ENCODE measurements at places on chromosomes 2 and 18.

DNA sequence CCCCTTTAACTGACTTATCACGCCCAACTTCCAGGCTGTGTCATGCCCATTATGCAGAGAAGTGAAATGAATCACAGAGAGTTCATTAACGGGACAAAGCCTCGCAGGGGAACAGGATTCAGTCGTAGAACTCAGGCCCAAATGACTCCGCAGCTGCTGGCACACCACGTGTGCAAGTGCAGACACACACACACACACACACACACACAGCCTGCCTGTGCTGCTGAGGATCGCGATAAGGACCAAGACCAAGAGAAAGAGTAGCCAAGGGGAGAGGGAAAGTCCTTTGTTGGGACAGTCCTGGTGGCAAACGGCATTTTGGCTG, 90.0 kb upstream of the TAF1B start:
- DNase-seq, result no peak

DNA sequence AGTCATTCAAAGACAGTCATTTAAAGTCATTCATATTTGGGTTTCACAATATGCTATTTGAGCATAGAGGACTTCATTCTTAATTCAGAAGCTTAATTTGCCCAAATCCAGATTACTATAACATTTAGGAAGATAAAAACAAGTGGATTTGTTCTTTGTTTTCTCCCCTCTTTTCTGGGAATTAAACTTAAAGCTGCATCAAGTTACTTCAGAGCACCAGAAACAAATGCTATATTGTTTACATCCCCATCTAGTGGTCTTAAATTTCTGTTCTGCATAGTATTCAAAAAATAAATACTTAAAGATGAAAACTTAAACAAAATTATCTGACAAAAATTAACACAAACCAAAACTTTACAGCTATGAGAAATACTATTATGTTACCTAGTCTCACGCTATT, 34.7 kb upstream of the MARCHF7 start:
- DNase-seq, result peak; percentile 20

DNA sequence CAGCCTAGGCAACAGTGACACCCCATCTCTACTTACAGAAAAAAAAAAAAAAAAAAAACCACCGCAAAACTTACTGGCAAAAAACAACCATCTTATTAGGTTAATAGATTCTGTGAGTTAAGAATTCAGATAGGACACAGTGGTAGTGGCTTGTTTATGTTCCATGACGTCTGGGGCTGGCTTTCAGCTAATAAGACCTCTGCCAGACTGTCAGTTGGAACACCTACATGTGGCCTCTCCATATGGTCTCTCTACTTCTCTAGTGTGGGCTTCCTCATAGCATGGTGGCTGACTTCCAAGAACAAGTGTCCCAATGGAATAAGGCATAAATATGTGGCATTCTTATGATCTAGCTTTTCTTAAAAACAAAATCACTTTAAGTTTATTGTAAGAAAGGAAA, 94.0 kb upstream of the OTX1 start:
- no peak for DNase-seq

DNA sequence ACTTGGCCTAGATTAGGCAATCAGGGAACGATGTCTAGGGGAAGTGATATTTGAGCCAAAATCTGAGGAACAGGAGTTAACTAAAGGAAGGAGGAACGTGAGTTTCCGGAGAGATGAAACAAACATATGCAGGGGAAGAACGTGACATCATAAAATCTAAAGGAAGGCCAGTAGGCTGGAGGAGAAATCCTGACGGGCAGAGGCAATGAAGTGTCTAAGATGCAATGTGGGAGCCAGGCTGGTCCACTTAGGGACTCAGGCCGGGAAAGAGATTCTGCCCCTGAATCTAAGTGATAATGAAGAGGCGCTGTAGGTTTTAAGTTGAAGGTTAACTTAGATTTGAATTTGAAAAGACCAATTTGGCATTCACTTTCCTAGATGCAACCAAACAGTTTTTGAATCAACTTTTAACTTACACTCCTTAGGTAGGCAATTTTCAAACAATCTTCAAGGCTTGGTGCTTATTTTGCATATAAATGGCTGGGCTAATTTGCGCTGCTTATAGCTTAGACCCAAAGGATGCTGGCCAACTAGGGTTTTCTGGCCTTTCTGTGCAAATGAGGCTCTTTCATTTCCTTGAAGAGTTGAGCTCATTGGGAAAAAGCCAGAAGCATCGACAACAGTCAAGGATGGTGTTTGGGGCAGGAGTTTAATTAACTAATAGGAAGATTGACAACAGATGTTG, 221.7 kb downstream of the SOX11 start:
- no peak for DNase-seq

- no peak for DNase-seq
These were observed 11.7 kb downstream of the PFN4 start for GRCh38 chr2:24111407-24111901.

DNA sequence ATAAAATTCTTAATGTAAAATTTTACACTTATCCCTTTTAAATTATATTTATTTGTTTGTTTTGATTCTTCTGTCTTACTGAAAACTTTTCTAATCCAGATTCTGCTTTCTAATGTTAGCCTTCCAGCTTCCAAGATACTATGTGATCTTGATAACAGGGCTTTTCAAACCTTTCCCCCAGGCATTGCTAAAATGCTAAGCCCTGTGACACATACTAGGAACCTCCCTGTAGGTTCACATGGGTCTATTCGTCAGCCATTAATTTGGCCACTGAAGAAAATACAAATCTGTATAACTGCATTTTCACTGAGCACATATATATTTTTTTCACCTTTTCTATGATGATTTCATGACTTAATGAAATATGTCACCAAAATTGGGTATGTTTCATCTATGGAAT, 92.8 kb upstream of the MAP4K3 start:
- DNase-seq, result no peak

GRCh38 chr18:76364282-76365259, 130.5 kb downstream of the ZNF516 start:
- DNase-seq, result no peak

- peak; percentile 93 for DNase-seq
These were observed 257.7 kb upstream of the CHAC2 start for GRCh38 chr2:53509831-53510388.

DNA sequence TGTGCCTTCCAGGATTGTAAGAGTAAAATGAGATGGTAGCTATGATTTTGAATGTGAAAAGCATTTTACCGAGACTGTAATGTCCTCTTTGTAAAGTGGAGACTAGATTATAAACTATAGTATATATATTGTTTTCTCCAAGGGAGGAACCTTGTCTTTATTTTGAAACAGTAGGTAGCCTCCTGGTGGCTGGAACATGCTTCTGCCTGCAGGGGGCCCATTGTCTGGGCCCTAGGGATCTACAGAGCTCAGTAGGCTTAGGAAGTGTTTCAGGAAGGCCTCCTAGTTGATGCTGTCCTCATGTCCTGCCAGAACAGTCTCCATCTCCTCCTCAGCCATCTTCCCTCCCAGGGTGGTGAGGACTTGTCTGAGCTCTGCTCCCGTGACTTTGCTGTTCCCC, 3.0 kb downstream of the PIKFYVE start:
- no peak for DNase-seq

DNA sequence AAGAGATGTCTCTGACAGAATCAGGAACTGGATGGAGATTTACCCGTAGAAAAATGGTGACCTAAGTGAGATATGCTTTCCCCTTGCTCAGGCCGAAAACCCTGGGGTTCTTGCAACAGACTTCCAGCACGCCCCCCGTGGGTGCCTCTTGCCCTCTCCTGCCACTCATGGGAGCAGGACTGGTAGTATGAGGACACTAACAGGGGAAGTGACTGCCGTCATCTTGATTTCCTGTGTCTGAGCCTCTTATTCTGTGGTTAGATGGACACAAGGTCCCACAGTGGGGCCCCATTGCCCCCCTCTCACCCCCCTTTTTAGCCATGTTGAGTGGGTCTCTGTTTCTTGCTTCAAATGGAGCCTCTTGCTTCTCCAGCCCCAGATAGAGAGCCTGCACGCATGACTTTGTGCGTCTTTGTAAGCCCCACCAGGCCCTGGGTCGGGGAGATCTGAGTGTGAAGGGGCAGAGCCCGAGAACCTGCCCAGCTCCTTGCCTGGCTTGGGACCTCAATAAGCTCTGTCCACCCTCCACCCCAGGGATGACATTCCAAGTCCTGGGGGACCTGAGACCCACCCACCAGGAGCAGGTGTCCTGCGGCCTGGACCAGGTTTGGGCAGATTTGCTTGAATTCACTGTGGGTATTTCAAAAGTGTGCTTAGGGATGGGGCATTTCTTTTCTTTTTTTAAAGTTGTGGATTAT, 12.6 kb downstream of the GNLY start:
- no peak for DNase-seq

DNA sequence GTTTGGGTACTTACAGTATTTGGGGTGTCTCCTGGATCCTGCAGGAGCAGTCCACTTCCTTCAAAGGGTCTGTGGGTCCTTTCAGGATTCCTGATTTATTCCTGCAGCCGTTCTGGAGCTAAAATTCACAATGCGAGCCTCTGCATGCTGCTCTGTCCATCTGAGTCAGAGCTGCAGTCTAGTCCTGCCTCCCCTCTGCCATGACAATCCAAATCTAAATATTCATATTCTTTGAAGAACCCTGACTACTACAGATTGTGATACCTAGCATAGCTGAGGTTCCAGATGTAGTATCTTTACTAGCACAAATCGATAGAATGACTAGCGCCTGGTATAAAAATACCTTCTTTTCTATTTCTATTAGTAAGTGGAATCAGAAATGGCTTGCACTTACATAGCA, 31.3 kb upstream of the GAREM1 start:
- DNase-seq, result no peak

GRCh38 chr2:64311948-64312621, 141.9 kb upstream of the LGALSL start:
- no peak for DNase-seq

DNA sequence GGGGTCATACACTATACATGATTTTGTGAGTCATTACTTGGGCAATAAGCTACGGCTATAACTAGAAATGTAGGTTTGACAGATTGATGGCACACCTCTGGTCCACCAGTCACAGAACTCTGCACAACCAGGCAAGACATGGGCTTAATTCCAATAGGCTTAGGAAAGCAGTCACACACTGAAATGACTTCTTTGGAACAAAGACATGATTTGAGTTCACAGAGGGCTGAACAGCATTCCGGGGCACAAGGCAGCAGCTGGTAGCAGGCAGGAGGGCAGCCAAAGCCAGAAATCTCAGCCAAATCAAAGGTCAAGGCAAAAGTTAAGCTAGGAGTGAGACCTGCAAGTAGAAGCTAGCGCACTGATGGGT, 27.4 kb downstream of the FABP1 start:
- DNase-seq, result no peak

DNA sequence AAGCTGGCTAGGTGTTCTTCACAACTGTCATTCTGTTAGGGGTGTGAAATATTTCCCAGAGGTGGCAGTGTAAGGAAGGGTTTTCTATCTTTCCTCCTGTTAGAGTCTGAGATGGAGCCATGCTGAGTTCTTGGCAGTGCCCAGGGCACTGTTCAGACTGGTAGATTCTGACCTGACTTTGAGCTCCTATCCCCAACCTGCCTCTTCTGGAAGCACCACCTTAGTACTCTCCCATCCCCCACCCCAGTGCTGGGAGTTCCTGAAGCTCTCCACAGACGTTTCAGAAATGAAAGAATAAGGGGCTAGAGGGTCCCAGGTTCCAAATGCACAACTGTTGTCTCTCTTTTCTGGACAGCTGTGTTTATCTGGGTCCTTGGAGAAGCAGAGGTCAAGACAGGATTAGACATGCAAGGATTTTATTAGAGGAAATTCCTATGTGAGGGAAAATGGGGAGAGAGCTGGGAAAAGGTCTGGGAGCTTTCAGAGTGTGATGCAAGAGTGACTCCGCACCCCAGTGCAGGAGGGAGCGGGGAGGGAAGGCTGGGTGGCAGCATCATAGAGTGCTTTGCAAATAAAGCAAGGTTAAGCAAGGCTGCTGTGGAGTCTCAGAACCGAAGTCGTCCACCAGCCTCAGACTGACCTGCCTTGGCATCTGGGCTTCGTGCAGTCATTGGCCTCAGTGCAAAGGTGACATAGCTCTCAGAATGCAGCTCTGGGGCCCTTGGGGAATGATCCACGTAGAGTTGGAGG, 75.5 kb downstream of the SLC4A3 start:
- no peak for DNase-seq

DNA sequence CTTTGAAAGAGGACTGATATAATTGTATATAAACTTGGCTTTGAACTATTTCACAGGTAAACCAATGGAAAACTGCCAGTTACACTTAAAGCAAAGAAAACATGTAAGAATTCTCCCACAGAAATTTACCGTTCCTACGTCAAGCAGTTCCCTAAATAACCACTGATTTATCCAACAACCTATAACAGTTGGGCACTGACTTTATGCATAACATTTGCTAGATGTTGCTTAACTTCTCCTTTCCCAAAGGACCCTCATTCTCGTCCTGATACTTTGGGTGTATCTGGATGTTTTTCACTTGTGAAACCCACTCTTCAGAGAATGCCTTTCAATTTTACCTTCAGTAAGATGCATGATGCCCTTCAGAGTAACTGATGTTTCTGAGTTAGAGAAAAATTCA, 43.8 kb downstream of the STAT1 start:
- DNase-seq, result no peak

- no peak for DNase-seq
These were observed 34.3 kb upstream of the NCKAP5 start for GRCh38 chr2:133602538-133602937.

GRCh38 chr2:54672590-54673456, 50.6 kb upstream of the EML6 start:
- no peak for DNase-seq

DNA sequence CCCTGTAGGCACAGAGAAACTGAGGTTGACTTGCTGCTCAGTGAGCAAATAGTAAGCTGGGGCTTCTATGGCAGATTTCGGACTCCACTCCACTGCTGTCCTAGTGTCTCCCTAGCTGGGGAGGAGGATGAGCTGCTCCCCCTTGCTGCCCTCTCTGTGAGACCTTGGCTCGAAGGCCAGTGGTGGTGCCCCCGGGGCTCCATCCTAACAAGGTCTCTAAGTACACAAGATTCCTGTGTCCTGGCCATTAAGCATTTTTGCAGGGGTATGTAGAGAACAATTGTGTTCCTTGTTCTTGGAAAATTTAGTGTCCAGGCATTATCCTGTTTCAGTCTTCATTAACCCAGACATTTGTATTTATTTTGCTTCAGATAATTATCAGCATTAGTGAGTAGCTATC, 21.3 kb upstream of the BCL2L11 start:
- no peak for DNase-seq

GRCh38 chr2:103873716-103874351, 980.1 kb upstream of the POU3F3 start:
- no peak for DNase-seq

DNA sequence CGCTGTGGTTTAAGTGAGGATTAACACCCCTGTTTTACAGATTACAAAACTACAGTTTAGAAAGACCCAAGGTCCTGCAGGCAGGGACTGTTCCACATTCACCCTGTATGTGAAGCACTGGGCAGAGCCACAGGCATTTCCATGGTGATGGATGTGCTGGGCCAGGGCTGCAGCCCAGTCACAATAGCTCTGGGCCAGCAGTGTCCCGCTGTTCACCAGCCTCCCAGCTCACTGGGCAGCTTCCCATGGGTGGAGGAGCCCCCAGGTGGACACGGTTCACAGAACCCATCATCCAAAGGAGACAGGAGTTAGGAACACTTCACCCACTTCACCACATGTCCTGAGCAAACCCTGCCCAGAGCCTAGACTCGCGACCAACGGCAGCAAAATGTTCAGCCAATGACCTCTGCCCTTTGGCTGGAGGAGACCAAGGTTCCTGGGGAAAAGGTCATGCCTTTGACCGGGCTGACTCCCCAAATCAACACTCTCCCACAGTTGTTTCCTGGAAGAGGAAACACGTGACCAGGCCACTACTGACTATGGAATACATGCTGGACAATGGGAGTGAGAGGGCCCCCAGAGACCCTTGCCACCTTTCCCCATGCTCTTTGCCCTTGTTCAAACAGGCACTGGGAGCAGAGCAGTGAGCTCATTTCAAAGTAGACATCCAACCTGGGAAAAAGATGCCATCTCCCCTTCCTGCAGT, 28.0 kb upstream of the SLC35F6 start:
- DNase-seq, result no peak

All from NCI-H1105 treated with DMSO at 0.1 percent for 48 hours (cell line).